ENCODE measurements at places on chromosomes 7 and 10.

DNA sequence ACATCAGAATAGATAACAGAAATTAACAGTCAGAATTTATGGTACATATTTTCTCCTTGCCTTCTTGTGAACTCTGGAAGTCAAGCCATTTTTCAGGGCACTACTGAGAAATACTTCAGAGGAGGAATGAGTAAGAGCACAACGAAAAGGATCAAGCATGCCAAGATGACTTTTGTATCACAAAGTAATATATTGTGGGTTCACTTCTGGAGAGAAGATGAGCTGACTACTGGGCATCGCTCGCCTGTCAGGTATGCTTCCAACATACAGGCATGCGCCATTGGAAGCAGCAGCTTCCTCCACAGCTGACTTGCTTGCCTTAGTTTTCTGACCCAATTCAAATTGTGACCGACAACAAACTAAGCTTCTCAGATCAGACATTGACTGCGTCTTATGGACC lies 137.3 kb downstream of the VTI1A start:
- no peak for DNase-seq

GRCh38 chr7:127771707-127772106 lies 119.7 kb downstream of the SND1 start:
- no peak for DNase-seq

DNA sequence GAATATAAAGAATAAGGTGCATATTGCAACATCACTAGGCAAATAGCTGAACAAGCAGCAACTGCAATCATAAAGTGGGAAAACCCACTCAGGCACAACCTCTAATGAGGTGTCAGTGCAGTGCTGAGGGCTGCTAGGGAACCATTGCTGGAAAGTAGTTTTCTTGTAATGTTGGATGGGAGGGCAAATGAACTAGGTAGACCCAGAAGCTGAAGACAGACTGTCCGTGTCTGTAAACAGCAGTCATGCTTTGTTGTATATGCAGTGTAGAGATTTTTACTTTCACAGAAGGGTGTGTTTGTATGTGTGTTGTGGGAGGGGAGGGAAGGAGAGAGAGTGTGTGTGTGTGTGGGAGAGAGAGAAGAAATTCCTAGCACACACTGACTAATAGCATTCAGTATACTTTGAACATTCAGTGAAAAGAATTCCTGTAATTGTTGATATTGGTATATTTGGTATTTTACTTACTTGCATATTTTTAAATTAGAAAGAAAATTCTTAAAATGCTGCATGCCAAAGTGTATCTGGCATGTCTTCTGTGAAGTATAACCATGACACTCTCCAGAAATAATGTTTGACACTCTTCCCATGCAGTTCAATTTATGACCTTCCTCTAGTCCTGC lies 28.8 kb downstream of the ITGB8 start:
- DNase-seq = no peak

DNA sequence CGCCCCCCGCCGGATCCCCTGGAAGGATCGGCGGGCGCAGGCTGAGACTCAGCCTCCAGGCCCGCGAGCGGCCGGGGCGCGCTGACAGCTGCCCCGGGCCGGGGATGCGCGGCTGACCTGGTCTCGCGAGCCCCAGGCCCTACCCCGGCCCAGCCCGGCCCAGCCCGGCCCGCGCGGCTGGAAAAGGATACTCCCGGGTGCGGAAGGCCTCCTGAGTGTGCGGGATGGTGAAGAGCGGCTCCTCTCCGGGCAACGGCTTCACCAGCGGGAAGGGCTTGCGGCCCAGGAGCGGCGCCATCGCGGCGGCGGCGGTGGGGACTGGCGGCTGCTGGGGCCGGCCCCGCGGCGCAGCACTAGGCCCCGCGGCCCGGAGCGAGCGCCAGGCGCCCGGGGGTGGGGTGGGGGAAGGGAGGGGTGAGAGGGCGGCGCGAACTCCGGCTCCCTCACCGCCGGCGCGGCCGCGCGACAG lies 423 bp downstream of the BAZ1B start:
- DNase-seq = no peak

- DNase-seq = no peak
These were observed 6.2 kb downstream of the NIPSNAP2 start for GRCh38 chr7:55970561-55970960.

GRCh38 chr10:98173260-98173659 lies 38.8 kb downstream of the R3HCC1L start:
- no peak for DNase-seq

DNA sequence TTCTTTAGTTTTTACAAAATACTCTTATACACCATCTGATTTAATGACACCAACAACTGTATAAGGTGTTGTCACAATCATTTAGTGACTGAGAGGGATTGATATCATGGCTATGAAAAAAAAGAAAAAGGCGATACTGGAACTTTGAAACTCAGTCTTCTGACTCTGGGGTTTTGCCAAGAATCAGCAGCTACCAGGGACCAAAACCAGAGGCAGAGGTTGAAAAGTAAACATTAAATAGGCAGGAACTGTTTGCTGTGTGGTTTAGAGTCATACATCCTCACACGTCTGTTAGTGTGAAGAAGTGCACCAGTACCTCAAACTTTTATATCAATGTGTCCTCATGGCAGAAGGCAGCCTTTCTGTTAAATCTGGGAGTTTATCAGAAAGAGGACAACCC lies 19.9 kb upstream of the GGCT start:
- DNase-seq = no peak

DNA sequence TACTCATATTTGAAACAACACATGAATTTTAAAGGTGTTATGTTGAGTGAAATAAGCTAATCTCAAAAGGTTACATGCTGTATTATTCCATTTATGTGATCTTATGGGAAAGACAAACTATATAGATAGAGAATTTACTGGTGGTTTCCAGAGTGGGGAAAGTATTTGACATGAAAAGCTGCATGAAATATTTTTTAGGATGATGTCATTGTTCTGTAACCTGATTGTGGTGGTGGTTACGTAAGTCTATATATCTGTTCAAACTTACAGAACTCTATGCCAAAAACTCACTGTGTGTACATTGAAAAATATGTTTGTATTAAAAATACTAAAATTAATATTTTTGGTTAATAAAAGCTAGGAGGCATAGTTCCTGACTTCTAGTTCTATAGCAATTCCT lies 453.0 kb downstream of the SORCS3 start:
- DNase-seq = no peak

GRCh38 chr10:86795353-86795752 lies 38.9 kb downstream of the BMPR1A start:
- no peak for DNase-seq

- DNase-seq = no peak
These were observed 74.1 kb downstream of the ITIH5 start for GRCh38 chr10:7592627-7593026.

Data from stimulated activated CD8-positive, alpha-beta memory T cell treated with anti-CD3 and anti-CD28 coated beads, Interleukin-4, amount 100 ng/mL, for 1 hour (primary cell).